ENCODE measurements at places on chromosomes 5 and 9.
A peak's percentile ranks its signal among the peaks of the same experiment; 100 is the strongest.

- no peak for DNase-seq
Observed at GRCh38 chr5:133962801-133963476, 5.5 kb downstream of the C5orf15 start.

DNA sequence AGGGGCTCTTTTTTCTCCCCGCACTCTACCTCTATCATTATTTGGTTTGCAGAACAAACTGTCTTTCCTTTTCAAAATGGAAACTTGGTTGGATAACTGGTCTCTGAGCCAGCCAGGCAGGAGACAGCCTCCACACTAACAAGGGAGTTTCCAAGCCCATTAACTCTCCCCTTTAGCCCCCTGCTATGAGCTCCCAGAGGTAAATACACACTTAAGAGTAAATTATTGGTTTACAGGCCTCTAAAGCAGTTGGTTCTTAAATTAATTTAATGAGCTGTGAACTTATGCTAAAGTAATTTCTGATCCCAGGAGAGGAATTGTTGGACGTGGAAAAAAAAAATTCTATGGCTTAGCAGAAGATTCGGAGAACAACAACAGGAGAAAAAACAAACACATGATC lies 30.3 kb downstream of the EPB41L4A start:
- DNase-seq = peak; percentile 52

- no peak for DNase-seq
Observed at GRCh38 chr9:37511016-37512010, 25.6 kb downstream of the POLR1E start.

GRCh38 chr5:176959051-176959450 lies 47.5 kb downstream of the UIMC1 start:
- peak; percentile 68 for DNase-seq

DNA sequence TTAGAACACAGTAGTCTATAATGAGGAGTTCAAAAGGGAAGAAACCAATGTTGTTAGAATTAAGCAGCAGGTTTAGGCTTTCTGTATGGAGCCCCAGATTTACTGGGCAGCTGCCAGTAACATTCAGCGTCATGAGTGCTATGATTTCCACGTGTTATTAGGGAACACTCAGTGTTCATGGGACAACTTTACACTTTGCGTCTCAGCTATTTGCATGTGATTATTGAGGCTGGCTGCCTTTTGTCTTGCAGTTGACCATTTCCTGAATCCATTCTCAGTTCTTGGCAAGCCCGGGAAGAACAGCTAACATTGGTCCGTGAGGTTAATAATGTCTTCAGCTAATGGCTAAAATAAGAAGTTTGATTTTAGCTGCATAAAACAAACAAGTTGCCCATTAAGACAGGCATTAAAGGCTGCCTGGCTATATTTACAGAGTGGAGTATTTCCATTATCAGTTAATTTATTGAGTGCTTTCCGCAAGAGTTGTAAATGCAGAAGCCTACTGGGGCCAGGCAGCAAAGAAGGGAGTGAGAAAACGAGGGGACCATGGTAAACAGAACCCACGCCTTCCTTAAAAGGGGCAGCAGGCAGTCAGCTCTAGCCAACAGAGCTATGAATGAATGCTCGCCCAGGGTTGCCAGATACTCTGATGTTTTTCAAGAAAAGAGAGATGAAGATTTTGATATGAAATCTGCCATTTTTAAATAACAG lies 120.9 kb downstream of the PIP5K1B start:
- no peak for DNase-seq

DNA sequence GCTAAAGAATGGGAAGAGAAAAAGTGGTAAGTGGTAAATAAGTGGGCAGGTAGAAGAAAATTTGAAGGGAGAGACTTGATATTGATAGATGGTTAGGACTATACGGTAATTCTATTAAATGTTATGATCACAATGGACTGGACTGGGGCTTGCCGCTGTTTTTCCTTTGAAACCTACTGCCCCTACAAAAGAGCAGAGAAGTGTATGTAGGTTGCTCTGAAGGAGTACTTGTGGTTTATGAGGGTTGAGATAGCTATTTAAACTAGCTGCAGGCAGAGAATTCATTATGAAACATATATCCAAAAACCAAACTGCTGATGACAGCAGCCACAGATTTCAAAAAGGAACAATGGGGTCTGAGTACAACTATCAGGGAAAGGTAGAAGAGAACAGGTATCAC lies 16.8 kb upstream of the HK3 start:
- DNase-seq = no peak

GRCh38 chr5:15420201-15420600 lies 79.8 kb upstream of the FBXL7 start:
- no peak for DNase-seq

- DNase-seq = no peak
Observed at GRCh38 chr5:140142856-140143255, 17.1 kb downstream of the IGIP start.
